ENCODE measurements at places on chromosomes 13 and 19.

DNA sequence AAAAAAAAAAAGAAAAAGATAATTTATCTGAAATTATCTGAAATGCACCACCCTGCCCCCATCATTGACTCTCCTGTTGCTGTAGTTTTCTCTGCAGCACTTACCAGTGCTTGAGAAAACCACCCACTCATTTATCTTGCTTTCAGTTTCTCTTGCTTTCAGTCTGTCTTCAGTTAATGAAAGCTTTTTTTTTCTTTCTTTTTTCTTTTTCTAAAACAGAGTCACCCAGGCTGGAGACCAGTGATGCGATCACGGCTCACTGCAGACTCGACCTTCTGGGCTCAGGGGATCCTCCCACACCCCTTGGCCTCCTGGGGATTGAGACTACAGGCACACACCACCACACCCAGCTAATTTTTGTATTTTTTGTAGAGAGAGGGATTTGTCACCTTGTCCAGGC lies 4.3 kb upstream of the ACP5 start:
- DNase-seq: no peak

- DNase-seq: peak; percentile 42
Measured at GRCh38 chr13:114140131-114140905, 7.9 kb upstream of the RASA3 start.

GRCh38 chr13:49530457-49530856 lies 34.7 kb downstream of the PHF11 start:
- DNase-seq: no peak

GRCh38 chr13:49046519-49046918 lies 70.8 kb downstream of the FNDC3A start:
- no peak for DNase-seq

- DNase-seq: no peak
Measured at GRCh38 chr19:16457195-16457953, 14.4 kb downstream of the EPS15L1 start.

GRCh38 chr13:51793570-51794271 lies 10.2 kb downstream of the DHRS12 start:
- no peak for DNase-seq

GRCh38 chr13:28805193-28805819 lies 14.8 kb upstream of the MTUS2 start:
- DNase-seq: no peak

GRCh38 chr19:51783372-51783771 lies 11.6 kb upstream of the FPR3 start:
- no peak for DNase-seq

DNA sequence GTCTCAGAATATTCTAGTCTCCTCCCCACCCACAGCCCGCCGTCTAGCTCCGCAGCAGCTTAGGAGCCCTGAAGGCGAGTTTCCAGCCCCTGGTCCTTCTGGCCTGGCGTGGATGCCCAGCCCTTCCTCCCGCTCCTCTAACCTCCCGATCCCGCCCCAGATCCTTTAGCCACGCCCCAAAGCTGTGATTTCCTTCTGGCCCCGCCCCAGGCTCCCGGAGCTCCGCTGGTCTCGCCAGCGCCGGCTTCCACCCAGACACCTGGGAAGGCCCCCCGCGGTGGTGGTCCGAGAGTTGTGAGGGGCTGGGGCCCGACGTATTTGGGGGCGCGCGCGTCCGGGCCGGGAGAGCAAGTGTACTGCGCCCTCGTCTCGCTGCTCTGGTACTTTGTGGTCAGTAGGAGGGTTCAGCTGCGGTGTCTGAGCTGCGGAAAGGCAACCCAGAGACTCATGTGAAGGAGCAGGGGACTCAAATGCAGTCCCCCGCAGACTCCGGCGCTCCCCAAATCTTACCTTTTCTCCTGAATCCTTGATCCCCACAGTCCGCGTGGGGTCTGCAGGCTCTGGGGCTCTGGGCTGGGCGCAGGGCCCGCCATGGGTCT lies at the start of gene CGB7:
CGB7 (minus strand) TSS at position 114 of the 599 bp plus-strand sequence. CDS start 2,374 bp downstream, outside the sequence.
- DNase-seq: no peak

- no peak for DNase-seq
Measured at GRCh38 chr13:87674247-87674738, 3.1 kb downstream of the SLITRK5 start.
